ENCODE measurements at places on chromosomes 1 and 21.

- DNase-seq: no peak
These were observed 41.5 kb downstream of the LRRC53 start for GRCh38 chr1:74470936-74471335.

DNA sequence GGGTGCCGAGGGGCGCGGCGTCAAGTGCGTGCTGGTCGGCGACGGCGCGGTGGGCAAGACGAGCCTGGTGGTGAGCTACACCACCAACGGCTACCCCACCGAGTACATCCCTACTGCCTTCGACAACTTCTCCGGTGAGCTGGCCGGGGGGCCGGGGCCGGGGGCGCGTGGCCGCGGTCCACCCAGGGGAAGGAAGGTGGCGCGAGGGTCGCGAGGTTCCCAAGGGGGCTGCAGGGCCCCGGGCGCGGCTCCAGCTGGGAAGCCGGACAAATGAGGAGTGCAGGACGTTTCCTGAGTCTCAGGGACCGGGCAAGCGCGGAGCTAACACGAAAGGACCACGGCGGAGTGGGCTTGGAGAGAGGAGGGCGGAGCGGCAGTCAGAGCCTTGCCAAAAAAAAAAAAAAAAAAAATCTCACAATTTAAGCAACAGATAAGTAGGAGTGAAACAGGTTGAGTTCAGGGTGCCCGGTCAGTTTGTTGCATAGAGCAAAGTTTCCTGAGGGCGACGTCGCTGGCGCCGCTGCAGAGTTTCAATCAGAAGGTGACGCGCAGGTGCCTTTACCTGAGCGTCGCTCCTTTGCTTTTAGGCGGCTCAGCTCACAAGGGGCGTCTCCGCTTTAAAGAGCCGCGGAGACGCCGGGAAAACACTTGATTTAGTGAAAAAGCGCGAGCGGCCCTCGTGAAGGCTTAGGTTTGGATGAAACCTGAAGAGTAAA lies 750 bp downstream of the RHOU start:
- DNase-seq: no peak

DNA sequence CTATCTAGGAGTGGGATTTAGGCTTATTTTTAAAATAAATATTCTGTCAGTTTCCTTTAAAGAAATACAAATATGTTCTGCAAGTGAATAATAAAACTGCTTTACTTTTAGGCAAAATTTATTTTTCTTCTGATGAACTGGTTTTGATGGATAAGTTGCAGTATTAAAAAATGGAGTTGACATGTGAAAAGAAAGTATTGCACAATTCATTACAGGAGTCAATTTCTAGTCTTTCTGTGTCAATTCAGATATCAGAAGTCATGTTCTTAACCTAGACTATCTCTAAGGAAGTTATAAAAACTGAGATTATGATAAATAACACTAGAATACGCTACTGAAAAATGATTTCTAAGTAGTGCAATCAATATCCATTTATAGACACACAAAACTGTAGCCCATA lies 270.2 kb upstream of the TMPRSS15 start:
- no peak for DNase-seq

DNA sequence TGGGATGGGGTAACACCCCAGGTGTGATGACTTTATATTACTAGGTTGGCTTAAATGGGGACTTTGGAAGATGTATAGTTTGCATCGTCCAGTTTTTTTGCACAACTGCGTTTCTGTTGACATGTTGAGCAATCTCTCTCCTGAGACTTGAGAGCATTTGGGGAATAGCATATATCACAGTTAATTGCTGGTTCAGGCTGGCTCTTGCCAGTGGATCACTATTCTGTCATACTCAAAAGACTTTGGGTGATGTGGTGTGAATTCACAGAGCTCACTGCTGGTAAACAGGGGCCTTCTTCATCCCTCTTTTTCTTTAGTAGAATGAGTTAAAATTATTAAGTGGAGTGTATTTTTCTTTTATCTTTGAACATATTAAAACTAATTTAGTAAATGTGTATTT lies 44.3 kb downstream of the LHX9 start:
- DNase-seq: no peak

DNA sequence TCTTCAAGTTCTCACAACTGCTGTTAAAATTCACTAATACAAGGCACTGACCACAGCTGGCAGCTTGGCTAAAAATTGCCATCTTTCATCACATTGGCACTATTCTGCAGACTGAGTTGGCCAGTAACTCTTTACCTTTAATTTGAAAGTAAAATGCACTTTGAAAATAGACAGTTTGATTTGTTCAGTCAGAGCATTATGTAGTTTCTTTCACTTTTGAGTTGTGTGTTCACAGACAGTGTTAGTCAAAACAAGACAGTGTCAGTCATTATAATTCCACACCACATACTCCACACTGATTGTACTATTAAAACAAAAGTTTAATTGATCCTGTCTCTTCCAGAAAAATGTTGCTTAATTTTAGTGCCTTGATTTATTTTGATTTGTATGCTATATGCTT lies 160.7 kb downstream of the SDCCAG8 start:
- no peak for DNase-seq

DNA sequence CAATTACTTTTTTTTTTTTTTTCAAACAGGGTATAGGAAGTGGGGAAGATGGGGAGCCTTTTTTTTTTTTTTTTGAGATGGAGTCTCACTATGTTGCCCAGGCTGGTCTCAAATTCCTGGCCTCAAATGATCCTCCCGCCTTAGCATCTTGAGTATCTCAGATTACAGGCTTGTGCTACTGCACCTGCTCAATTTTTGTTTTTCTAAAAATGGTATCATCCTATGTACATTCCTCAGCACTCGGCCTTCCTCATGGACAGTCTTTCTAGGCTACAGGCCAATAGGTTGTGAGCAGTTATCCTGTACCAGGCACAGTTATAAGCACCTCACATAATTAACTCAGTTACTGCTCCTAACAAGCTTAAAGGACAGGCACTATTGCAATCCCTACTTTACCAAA lies 132.1 kb upstream of the EDN2 start:
- no peak for DNase-seq

GRCh38 chr1:24517898-24518297 lies 15.3 kb downstream of the RCAN3 start:
- DNase-seq: no peak

DNA sequence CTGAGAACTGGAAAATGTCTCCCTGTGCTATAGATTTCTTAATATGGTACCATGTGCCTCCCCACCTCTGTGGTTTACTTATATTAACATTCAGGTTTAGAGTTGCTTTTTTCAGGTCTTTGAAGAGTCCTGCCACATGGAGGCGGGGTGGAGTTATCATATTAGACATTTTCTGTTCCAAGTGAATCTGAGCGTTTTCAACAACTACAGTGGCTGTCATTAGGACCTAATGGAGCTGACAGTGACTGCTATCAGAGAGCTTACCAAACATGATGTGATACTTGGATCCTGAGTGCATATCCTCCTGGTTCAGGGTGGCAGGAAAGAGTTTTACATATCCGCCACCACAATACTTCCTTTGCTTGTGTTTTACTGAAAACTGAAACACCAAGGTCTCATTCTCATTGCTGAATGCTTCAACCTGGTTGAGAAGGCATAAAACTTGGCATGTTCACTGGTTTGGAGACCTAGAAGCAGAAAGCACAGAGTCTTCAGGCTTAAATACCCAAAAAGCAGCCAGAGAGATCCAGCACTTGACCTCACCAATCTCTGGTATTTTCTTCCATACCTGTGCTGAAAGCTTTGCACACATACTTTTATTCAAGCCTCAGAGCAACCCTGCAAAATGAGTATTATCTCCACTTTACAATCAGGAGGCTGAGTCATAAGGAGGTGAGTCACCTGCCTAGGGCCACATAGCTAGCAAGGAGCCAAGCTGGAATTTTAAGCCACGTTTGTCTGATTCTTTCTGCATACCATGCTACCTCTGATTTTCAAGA lies 47.4 kb upstream of the OSBPL9 start:
- peak; percentile 4 for DNase-seq

- no peak for DNase-seq
These were observed 54.0 kb downstream of the CLIC6 start for GRCh38 chr21:34722684-34723300.

DNA sequence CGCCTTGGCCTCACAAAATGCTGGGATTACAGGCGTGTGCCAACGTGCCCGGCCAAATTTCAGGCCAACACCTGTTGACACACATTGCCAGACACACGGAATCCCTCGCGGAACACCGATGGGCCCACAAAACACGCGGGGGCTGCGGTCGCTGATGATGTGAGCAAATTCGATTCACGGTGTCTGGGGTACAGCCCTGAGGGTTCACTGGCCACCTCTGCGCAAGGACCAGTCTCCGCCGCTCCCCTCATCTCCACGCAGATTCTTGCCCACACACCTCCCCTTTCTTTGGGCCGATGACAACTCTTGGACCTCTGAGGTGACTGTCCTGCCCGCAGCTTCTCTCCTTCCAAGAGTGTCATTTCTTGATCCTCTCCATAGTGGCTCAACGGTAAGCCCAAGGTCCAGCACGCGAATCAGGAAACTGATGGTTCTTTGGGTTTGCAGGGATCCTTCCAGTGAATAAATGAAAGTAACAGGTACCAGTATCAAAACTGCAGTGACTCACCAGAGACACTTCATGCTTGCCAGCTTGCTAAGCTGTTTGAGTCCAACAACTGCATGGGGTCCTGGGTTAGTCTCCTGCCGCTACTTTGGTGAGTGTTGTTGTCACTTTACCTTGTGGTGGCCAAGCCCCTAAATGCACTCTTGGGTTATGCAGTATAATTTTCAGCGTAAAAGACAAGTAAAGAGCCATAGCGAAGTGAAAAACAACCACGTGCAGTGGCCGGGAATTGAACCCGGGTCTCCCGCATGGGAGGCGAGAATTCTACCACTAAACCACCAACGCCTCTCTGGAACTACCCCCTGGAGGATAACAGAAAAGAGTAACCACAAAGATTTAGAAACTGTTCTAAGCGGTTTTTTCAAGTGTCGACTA lies 11.0 kb upstream of the RNU1-3 start:
- DNase-seq: no peak

DNA sequence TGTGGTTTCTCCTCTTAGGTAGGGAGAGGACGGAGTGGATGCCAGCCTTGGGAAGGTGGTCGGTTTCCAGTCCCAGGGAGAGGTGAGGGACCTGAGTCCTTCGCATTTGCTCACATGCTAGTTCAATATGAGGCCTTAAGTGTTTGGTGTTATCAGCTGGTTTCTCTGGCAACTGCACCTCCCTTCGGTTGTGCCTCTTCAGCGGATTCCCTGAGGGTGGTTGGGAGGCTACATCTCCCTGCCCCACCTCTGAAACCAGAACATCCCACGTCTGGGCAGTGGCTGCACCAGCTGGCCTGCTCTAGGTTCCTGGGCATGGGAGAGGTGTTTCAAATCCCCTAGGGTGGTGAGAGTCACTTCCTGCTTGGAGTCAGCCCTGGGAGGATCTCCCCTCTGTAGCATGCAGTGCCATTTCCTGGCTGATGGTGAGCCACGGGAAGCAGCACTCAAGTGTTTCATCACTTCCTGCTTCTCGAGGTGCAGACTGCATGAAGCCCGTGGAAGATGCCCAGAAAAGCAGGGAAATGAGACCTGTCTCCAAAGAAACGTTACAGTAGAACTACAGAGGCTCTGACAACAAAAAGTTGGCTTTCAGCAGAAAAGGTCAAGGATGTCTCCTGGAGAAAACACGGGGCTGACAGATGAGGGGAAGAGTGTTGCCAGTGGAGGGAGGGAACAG lies 4.5 kb downstream of the TMEM125 start:
- DNase-seq: no peak

- DNase-seq: no peak
These were observed 42.7 kb upstream of the GJB5 start for GRCh38 chr1:34712007-34712688.

- DNase-seq: no peak
These were observed 553 bp downstream of the TTF2 start for GRCh38 chr1:117060441-117061317.

DNA sequence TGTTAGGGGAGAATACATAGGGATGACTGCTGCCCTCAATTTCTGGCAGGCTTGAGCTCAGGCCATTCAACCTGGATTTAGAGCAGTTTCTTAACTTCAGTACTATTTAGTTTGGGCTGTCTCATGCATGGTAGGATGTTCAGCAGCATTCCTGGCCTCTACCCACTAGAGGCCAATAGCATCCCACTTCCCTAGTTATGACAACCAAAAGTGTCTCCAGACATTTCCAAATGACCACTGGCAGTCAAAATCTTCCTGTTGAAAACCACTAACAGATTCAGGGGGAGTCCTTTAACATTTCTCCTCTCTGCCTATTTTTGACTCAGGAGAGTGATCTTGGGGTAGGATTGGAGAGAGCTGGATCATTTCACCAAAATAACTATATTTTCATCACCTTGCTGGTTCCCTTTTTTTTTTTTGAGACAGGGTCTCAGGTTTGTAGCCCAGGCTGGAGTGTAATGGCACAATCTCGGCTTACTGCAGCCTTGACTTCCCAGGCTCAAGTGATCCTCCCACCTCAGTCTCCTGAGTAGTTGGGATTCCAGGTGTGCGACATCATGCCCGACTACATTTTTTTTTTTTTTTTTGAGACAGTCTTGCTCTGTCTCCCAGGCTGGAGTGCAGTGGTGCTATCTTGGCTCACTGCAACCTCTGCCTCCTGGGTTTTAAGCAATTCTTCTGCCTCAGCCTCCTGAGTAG lies 8.7 kb downstream of the GNAT2 start:
- no peak for DNase-seq

GRCh38 chr1:151790940-151791651 lies 796 bp upstream of the TDRKH start:
- no peak for DNase-seq

GRCh38 chr1:29310616-29311180 lies 74.4 kb downstream of the PTPRU start:
- DNase-seq: no peak

- no peak for DNase-seq
These were observed 1.0 kb downstream of the CORT start for GRCh38 chr1:10450836-10451235.

GRCh38 chr1:46830665-46831322 lies 31.9 kb downstream of the CYP4B1 start:
- DNase-seq: no peak

GRCh38 chr1:11273595-11274234 lies 717 bp downstream of the UBIAD1 start:
- DNase-seq: no peak

DNA sequence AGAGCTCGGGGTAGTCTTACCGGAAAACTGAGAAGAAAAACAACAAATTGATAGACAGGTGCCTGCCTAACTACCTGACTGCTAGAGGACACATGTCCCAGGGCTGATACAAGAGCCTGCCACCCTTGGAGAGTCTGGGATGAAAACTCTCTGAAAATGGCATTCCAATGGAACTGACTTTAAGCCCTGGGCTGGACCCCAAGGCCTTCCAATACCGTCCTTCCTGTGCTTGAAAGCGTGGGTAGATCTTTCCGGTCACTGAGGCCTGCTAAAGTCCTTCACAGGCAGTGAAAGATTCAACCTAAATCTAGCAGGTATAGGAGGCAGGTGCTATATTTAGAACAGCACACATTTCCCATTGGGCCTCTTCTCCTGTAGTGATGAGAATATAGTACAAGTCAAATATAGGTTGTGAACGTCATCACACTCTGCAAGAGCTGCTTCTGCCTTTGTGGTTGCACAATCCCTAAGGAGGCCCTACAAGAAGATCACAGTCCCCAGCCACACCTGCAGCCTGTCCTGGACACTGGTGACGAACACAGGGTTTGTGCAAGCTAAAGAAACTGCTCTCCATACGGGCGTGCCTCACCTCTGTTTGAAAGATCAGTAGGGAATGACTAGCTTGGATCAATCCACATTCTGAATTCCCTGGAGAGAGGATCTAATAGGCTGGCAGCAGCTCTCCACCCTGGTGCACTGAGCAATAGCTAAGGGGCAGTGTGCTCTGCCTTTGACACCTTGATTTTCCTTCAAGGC lies 876 bp upstream of the CHML start:
- DNase-seq: no peak

Measured in stimulated activated CD4-positive, alpha-beta T cell treated with anti-CD3 and anti-CD28 coated beads, Interleukin-1b, Interleukin-23, amount 100 ng/mL, for 1 hour (primary cell).